CD4-positive, alpha-beta memory T cell (primary cell): ENCODE measurements at places on chromosomes 16 and 17.
A peak's percentile ranks its signal among the peaks of the same experiment; 100 is the strongest.

DNA sequence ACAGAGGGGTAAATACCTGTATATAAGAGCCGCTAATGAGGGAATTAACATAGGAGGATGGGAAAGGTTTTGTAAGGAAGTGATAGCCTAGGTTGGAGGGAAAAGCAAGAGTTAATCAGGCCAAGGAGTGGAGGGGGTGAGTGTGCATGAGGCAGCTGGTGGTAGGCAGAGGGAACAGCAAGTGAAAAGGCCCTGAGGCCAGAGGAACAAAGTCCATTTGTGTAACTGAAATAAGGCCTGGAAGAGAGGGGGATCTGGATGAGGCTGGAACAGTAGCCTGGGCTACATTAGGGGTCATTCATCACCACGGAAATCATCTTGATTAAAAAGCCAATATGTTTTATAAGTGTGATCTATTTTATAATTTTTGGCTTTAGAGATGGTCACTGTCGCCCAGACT lies 45.7 kb downstream of the FZD2 start:
- DNase-seq: no peak

GRCh38 chr17:37701496-37701898 lies 43.4 kb downstream of the HNF1B start:
- DNase-seq: peak; percentile 17

DNA sequence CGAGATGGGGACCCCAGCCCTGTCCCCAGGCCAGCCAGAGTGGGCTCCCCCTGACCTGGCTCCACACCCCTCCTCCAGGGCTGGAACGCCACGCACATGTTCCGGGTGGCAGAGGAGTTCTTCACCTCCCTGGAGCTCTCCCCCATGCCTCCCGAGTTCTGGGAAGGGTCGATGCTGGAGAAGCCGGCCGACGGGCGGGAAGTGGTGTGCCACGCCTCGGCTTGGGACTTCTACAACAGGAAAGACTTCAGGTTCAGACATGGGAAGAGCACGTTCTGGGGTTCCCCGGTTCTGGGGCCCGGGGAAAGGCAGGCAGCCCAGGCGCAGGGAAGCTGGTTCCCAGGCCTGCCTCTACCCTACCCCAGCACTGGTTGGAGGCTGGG lies 4.6 kb downstream of the ACE start:
- no peak for DNase-seq

GRCh38 chr17:65236321-65236720 lies 99.2 kb downstream of the RGS9 start:
- DNase-seq: no peak

DNA sequence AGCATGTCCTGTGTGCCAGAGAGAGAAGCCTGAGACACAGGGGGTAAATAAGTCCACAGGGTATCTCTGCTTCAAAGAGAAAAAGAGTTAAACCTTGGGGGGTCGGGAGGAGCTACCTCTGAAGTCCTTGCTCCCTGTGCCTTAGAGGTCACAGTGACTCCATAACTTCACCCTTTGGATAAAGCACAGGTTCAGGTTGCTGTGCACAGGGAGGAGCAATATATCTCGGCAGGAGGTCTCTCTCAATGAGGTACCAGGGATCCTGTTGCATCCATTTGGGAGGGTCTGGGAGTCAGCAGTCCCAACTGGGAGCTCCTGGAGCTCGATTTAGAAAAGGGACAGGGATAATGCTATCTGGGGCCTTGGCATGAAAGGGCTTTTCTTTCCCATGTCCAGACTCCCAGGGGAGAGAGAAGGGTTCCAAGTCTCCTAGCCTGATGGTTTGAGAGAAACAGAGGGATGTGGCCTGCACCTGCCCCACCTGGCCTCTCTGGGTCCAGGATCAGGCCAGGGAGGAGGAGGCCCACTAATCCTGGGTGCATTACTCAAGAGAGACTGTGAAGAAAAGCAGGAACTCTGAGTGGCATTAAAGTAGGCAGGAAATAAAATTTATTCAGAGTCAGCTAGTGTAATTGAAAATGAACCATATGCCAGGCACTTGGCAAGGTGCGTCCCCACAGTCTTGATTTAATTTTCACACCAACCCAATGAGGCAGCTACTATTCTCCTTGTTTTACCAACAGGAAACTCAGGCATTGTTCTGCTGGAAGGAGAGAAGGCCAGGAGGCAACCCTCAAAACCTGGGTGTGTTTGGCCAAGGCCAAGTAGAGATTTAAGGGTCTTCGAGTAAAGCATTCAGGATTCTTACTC lies 40.7 kb downstream of the CUEDC1 start:
- DNase-seq: no peak

- no peak for DNase-seq
Measured at GRCh38 chr17:34710226-34710625, 130.8 kb downstream of the TMEM132E start.

DNA sequence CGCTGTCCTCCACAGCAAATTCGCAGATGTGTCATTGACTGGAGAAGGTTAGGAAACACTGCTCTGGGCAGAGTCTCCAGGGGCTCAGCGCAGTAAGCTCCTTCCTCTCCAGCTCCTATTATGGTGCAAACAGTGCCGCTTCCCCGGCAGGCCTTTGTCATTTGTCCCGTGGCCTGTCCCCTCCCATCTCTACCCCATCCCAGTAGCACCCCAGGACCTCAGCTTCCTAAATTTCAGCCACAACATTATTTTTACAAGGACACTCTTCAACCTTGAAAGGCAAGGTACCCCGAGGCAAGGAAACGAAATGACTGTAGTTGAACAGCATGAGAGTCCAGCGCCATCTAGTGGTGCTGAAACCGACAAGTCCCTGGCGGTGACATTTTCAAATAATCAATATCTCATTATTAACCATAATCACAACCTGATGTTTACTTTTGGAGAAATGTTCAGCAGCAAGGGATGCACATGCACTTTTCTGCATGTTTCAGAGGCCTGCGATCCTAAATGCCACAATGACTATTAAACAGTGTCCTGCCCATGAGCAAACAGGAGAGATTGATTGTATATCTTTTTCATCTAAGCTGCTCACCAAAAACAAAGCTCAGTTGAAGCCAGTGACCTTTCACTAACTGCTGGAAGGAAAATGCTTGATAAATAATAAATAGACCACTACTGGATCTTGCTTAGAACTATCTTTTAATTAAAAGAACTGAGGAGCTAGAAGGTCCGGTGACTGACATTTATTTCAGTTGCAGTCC lies 16.5 kb downstream of the MRPS23 start:
- peak; percentile 58 for DNase-seq
